Epithelial cell of esophagus (primary cell): ENCODE measurements at places on chromosomes 3 and 15.

DNA sequence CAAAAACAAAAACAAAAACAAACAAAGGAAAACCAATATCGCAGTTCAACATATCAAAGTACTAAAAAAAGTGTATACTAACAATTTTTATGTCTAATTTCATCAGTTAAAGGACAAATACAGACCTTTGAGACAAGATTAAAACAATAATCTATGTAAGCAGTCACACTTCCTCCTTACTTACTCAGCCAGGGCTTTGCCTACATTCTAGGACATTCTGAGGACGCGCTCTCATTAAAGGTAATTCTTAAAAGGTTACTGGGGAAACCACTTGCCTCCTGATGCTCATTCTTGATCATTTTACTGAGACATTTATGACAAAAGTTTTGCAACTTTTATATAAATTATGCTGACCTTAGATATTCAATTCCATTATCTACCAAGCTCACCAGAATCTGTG, 93.4 kb downstream of the CBLB start:
- no peak for DNase-seq

- peak; percentile 91 for DNase-seq
Measured at GRCh38 chr3:108472001-108472591, 38.3 kb downstream of the MYH15 start.

GRCh38 chr3:58260733-58261132, 23.1 kb downstream of the ABHD6 start:
- DNase-seq: no peak

GRCh38 chr3:54212723-54213122, 90.4 kb downstream of the CACNA2D3 start:
- DNase-seq: no peak

DNA sequence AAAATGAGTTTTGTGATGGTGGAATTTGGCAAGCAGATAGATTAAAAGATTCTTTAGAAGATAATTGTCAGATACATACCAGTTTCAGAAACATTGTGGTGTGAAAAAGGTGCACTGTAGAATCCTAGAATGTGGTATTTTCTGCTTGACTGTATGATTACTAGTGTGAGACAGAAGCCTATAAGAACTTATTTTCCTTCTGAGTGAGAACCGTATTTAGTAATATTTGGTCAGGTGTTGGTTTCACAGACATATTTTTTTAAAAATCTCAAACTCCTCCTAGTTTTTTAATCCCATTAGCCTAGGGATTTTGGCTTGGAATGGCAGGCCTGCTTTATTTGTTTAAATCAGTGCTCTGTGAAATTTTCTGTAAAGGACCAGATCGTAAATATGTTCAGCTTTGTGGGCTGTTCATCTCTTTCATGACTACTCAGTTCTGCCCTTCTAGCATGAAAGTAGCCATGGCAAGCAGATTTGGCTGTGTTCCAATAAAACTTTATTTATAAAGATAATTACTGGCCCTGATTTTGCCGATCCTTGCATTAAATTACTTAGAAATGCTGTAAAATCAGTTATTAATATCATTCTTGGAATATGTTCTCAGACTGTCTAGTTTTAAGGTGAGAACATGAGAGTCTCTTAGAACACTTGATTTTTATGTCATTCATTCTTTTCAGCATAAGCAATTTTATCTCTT, 205.1 kb downstream of the ITPR1 start:
- no peak for DNase-seq
